ENCODE measurements at places on chromosomes 5 and 9. TPM values are rescaled to one million over a fixed set of nuclear protein-coding genes. Genes with fewer than 3 reads are reported as not detected.
A peak's percentile ranks its signal among the peaks of the same experiment; 100 is the strongest.

- no peaks in the 10 kb centered on the region for H3K27me3 ChIP-seq
- H3K4me3 ChIP-seq: no peak overlapping the region
- no peaks in the 10 kb centered on the region for H3K36me3 ChIP-seq
- no peak overlapping the region for H3K27ac ChIP-seq
- peak; percentile 71 for DNase-seq
- peaks cover 24% of the 10 kb centered on the region for H3K4me1 ChIP-seq
Observed at GRCh38 chr5:57434227-57434640, 48.4 kb downstream of the ACTBL2 start.

DNA sequence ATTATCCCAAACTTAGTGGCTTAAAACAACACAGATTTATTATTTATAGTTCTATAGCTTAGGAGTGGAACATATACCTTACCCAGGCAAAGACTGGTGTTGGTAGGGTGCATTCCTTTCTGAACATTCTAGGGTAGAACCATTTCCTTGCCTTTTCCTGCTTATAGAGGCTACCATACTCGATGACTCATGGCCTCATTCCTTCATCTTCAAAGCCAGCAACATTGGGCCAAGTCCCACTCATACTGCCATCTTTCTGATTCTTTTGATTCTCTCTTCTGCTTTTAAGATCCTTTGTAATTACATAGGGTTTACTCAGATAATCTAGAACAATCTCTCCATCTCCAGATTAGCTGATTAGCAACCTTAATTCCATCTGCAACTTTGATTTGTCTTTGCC is 452.7 kb upstream of the KLF4 start:
- no peak overlapping the region for H3K27ac ChIP-seq
- no peak overlapping the region for H3K4me3 ChIP-seq
- DNase-seq: no peak
- H3K4me1 ChIP-seq: no peaks in the 10 kb centered on the region

DNA sequence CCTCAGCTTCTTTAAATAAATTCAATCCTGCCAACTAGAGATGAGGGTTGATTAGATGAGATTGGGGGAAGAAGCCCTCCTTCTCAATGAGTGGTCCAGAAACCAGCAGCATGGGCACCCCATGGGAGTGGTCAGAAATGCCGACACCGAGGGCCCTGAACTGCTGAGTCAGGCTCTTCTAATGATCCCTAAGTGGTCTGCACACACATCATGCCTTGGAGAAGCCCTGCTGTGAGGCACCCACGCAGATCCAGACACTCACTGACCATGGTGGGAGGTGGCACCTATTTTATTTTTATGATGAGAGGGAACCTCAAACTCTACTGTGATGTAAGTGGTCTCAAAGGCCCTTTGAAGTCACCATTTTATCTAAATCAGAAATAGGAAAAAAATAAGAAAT is 72.3 kb upstream of the BOD1 start:
- no peaks in the 10 kb centered on the region for H3K36me3 ChIP-seq
- H3K4me1 ChIP-seq: no peaks in the 10 kb centered on the region
- DNase-seq: peak; percentile 28
- H3K27ac ChIP-seq: no peak overlapping the region
- no peak overlapping the region for H3K4me3 ChIP-seq
- H3K27me3 ChIP-seq: no peaks in the 10 kb centered on the region

DNA sequence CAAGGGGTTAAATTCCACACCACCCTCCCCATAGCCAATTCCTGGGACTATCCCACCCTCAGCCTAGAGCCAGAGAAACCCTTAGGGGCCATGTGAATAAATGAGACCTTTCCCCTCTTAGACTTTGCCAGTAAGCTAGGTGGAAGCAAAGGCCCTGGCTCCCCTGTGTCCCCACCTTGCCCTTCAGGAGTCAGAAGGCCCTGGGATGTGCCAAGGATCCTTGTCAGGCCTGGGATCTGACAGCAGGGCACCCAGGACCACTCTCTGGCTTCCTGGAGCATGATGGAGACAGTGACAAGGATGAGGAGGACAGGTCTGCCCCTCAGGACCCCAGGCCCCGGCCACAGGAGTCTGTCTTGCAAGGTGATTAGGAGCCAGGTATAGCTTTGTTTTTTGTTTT is 125.0 kb upstream of the HAND1 start:
- H3K27me3 ChIP-seq: peaks cover 27% of the 10 kb centered on the region
- H3K4me3 ChIP-seq: no peak overlapping the region
- H3K4me1 ChIP-seq: no peaks in the 10 kb centered on the region
- no peaks in the 10 kb centered on the region for H3K36me3 ChIP-seq
- no peak for DNase-seq

RGS7BP gene
- 1.3 TPM for polyA plus RNA-seq

TIMD4 gene
- not detected for polyA plus RNA-seq

CCDC192 gene
- 0.49 TPM for polyA plus RNA-seq

All from small intestine (tissue), 16 donors.